Large intestine (tissue), 12 donors: ENCODE measurements at places on chromosomes 2 and 18. TPM values are rescaled to one million over a fixed set of nuclear protein-coding genes. Genes with fewer than 3 reads are reported as not detected.

Gene CYP27A1
- 109 TPM for polyA plus RNA-seq

Gene MALL
- 147 TPM for polyA plus RNA-seq

Gene SLC19A3
- polyA plus RNA-seq = 80.8 TPM

Gene PHOSPHO2
- 18.1 TPM for polyA plus RNA-seq

Gene ZNF516
- 18.4 TPM for polyA plus RNA-seq
